ENCODE measurements at places on chromosomes 2 and 18.

DNA sequence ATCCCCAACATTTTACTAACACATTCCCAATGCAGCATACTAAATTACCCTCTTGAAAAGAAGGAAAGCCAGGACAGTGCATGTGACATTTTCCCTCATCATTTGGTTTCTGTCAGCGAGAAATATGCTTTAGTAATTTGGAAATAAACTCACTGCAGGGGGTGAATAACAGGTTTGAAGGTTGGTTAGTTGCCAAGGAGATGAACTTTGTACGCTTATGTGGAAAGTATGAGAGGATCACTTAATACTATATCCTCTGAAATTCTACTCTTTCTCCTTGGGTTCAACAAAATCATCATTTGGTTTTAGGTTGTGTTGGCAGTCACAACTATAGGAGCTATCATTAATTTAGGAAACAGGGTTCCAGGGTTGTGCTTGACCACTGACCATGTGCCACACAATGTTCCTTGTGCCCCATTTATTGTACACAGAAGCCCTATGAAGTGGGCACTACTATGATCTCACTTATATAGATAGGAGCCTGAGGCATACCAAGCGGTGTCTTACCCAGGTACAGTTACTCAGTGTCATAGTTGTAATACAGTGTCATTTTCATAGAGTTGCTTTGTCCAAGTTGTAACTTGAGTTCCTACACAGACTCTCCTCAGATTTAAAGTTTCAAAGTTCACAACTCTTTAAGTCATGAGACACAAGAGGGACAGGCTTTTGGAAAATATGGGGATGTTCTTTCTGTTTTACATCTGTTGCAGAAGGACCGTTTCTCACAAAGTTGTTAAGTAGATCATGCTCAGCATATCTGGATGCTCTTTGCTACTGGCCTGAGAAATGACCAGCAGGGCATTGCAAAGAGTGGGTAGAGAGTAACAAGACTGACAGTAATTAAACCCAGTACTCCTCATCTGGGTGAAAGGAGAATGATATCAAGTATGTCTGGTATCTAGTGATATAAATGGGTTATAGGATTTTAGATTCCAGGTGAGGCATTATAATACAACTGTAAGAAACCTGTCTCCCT lies 91.8 kb downstream of the MAP4K4 start:
- no peak for DNase-seq

DNA sequence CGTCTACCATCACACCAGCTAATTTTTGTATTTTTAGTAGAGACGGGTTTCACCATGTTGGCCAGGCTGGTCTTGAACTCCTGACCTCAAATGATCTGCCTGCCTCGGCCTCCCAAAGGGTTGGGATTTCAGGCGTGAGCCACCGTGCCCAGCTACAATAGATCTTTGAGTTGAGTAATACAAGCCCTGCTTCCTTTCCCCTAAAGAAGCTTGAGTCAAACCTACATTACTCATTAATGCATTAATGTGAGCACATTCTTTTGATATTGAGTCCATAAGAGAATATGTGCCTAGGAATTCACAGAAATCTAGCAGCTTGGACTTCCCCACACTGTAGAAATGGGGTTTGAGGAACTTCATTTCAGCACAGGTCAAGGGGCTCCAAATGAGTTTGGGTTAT lies 39.6 kb downstream of the PSMG2 start:
- DNase-seq, result no peak

GRCh38 chr2:26822877-26823276 lies 25.1 kb upstream of the DPYSL5 start:
- DNase-seq, result no peak

DNA sequence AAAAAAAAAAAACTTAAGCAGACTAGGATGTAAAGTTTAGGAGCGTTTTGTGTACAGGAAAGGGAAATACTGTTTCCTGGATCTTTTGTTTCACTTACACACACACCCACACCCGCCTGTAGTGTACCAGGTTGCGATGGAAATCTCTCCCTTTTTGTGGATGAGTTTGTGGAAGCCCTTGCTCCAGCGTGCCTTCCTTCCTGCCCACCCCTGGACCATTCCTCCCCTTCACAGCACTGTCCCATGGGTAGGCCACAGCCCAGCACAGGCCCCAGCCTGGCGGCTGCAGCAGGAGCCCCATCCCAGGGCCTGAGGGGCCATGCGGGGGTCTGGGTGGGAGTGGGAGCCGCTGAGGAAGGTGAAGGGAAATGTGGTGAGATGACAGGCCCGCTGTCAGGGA lies 15.1 kb downstream of the MALL start:
- no peak for DNase-seq

DNA sequence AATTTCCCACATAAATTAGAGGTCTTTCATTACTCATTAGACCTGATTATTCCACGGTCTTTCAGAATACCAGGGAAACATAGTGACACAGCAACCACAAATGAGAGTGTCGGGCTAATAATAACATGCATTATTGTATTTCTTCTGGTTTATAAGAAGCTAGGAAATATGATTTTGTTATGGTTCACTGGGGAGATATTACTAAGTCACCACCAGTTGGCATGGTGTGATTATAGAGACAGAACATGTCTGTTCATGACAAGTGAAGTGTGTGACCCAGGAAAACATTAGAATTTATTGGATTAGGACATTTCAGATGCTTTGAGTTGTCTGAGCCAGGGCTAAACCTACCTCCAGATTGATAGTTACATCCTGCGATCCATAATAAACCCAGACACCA lies 494.4 kb downstream of the FBXO15 start:
- no peak for DNase-seq

DNA sequence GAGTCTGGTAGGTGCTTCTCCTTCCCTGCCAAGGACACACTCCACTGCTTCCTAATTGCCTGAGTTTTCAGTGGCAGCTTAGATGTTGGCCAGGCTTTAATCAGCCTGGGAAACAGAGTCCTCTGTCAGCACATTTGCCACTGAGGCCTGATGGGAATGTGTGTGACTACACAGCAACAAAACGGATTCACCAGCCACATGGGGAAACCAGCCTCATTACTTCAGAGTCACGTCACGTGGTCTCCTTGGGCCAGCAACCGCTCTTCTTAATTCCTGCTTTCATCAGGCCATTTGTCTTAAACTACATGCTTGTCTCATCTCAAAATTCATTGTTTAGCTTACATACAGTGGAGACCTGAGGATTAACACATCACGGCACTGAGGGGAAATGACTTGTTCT lies 93.9 kb upstream of the LTBP1 start:
- DNase-seq, result no peak

DNA sequence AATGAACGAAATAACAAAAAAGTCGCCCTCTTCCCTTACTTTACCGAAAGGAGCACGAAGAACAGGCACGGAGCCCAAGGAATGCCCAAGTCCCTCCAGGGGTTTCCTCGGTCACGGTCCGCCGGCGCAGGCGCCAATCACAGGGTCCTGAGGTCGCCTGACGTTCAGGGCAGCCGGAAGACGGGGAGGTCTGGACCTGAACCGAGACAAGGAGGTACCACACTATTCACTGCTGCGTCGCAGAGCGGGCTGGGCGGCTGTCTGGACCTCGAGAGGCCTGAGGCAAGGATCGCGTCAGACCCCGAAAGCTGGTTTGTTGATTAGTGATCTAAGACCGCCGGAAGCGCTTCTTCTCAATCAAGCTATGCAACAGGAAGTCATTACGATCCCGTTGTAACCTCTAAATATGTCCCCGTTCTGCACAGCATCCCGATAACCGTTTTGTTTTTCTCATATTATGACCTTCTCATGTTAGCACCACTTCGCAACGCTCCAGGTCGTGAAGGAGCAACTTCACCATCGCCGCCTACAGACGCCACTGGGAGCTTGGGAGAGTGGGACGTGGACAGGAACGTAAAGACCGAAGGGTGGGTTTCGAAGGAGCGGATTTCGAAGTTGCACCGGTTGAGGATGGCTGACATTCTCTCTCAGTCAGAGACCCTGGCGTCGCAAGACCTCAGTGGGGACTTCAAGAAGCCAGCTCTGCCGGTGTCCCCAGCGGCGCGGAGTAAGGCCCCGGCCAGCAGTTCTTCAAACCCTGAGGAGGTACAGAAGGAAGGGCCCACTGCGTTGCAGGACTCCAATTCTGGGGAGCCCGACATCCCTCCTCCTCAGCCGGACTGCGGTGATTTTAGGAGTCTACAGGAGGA lies at the start of the genes SLC4A1AP and SUPT7L:
TSS of gene SLC4A1AP (plus strand) at position 605 of the 869 bp plus-strand sequence. CDS start at position 631, 26 bp downstream.
TSS of gene SUPT7L (minus strand) at position 330 of the 869 bp plus-strand sequence. CDS start 1,422 bp downstream, outside the sequence.
- peak; percentile 51 for DNase-seq

DNA sequence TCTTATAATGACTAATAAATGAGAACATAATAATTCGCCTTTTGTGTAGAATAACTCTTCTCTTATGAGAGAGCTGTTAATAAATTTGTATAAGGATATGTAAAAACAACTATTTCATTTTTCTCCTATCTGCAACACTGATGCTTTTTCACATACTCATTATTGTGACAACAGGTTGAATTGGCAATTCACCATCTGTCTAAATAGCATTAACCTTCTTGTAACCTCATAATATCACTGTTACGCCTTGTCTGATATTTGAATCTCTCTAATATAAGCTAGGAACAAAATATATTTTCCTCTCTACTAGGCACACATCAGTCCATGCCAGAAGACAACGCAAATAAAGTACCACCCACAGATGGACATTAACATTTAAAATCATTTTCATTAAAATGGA lies 938.9 kb downstream of the CPS1 start:
- DNase-seq, result no peak

DNA sequence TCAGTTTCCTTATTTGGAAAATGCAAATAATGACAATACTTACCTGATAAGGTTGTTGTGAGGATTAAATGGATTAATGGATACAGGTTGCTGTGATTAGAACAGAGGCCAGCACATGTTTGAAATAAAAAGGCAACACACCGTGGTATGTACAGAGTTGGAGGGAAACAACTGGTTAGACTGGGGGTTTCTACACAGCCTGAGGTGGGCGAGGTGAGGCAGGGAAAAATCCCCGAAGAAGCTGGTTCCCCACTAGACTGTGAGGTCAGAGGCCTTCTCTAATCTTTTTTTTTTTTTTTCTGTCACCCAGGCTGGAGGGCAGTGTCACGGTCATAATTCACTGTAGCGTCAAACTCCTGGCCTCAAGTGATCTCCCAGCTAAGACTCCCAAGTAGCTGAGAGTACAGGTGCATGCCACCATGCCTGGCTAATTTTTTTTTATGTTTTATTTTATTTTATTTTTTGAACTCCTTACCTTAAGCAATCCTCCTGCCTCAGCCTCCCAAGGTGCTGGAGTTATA lies 1.2 kb upstream of the E2F6 start:
- DNase-seq, result no peak

DNA sequence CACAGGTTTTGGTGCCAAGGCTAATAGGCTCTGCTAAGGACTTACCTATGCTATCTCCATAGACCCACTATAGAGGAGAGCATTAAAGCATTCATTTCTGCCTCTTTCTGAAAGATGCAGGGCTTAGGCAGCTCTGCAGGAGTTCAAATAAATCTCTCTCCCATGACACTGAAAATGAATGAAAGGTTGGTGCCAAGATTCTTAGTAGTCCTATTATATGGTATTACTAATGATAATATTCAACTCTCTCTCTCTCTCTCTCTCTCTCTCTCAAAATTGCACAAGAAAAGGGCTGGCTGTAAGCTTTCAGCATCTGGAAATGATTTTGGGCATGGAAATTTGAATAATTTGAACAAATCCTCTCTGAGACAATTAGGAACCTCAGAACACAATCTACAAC lies 433.7 kb downstream of the MBD2 start:
- DNase-seq, result no peak

DNA sequence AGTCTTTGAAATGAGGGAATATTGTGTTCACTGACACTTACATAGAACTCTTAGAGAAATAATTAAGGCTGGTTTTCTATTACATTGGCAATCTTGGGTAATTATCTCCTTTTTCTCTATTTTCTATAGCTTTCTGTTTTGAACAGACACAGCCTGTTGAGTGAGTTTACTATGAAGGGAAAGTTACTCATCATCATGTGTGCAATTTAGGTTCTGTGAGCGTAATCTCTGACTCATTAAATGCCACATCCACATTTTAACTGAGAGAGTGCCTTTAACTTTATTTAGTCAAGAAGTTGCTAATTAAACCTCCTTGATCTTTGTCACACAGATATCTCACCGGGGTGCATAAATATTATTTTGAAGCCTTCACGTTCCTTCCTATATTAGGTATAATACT lies 174.0 kb upstream of the SLC8A1 start:
- no peak for DNase-seq

GRCh38 chr2:104164721-104165252 lies 689.1 kb upstream of the POU3F3 start:
- DNase-seq, result no peak

DNA sequence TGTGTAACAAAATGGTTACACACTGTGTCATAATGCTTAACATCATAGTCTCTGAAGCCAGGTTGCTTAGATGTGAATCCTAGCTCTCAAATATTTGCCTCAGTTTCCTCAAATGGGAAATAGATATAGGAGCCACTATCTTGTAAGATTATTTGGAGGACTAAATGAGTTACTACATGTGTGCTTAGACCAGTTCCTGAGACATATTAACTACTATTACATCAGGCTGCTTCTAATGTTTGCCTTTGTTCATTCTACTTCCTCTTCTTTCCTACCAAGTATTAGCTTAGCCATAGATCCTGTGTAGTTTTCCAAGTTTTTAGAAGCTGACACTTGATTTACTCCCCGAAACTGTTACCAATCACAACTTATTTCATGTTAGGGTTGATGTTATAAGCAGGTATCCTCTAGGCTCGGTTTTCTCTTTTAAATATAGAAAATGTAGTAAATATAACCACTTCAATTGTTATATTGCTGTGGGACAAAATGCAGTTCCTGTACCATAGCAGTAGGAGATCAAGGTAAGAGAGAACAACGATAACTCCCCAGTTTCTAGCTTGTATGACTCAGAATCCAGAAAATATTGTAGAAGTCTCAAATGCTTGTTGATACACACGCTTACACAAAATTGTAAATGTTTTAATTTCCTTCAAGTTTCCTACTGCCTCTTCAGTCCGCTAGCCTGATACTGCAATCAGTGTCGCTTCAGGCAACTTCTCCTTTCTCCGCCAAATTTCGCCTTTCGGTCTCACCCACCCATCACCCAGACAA lies 751 bp upstream of the DNAJC10 start:
- no peak for DNase-seq

DNA sequence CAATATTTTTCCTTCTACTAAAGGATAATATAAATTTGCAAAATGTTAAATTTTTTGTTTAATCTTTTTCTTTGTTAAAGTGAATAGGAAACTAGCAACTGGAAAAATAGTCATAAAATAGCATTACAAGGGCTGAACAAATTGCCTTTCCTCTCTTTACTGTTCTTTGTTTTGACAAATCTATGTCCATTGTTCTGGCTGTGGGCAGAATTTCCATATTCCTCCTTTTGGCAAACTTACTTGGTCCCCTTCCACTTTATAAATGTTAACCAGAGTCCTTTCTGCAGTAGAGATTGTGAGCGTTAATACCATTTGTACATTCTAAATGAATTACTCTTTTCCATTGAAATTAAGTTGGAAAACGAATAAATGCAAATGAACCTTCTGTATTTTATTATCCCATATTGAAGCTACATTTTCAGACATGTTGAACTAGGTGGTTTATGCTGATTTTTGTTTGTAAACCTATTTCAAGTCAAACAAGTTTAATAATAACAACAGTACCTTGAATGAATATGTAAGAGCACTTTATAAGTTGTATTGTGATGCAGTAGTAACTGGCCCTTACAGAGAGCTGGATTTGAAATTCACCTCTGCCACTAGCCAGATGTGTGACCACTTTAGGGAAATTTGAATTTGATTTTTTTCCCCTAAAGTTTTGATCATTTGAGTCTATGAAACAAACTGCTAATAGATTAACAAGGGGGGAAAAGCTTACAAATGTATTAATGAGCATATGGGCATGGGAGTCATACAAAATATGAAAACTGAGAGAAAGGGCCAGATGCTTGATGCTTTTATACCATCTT lies 3.3 kb downstream of the RNF125 start:
- DNase-seq, result no peak
